Muscle of leg (tissue), 16 donors: ENCODE measurements at places on chromosomes 5 and 9. TPM values are rescaled to one million over a fixed set of nuclear protein-coding genes. Genes with fewer than 3 reads are reported as not detected.

NTRK2 gene
- 31.0 TPM for polyA plus RNA-seq

DRD1 gene
- polyA plus RNA-seq = 0.06 TPM

SLC1A3 gene
- polyA plus RNA-seq = 15.0 TPM

BRINP1 gene
- polyA plus RNA-seq = 0.51 TPM

ANKRD31 gene
- polyA plus RNA-seq = 0.13 TPM

C5orf52 gene
- polyA plus RNA-seq = not detected

PDE6A gene
- polyA plus RNA-seq = 0.08 TPM

ATP6V0E1 gene
- polyA plus RNA-seq = 108 TPM

ADAMTSL2 gene
- 4.8 TPM for polyA plus RNA-seq

TMEM174 gene
- 0.43 TPM for polyA plus RNA-seq

CCDC152 gene
- 5.1 TPM for polyA plus RNA-seq

ACTBL2 gene
- polyA plus RNA-seq = not detected

NOXA1 gene
- polyA plus RNA-seq = 1.4 TPM

ALDH1B1 gene
- polyA plus RNA-seq = 23.6 TPM

GABRA6 gene
- not detected for polyA plus RNA-seq

PCA3 gene
- 1.5 TPM for polyA plus RNA-seq

AIF1L gene
- polyA plus RNA-seq = 23.3 TPM

TNC gene
- polyA plus RNA-seq = 88.3 TPM

MYMK gene
- polyA plus RNA-seq = 48.6 TPM

SHISAL2B gene
- 0.26 TPM for polyA plus RNA-seq

SPINK5 gene
- 0.11 TPM for polyA plus RNA-seq

FAM221B gene
- polyA plus RNA-seq = 0.12 TPM

TAF1L gene
- 0.11 TPM for polyA plus RNA-seq

ACOT12 gene
- polyA plus RNA-seq = 0.28 TPM

NIPAL4 gene
- 0.34 TPM for polyA plus RNA-seq

ACSL6 gene
- polyA plus RNA-seq = 0.38 TPM

FAM151B gene
- 1.9 TPM for polyA plus RNA-seq

DNAH5 gene
- 0.50 TPM for polyA plus RNA-seq

SLC31A1 gene
- 10.4 TPM for polyA plus RNA-seq

SLC6A18 gene
- not detected for polyA plus RNA-seq

TSSK1B gene
- polyA plus RNA-seq = 0.17 TPM

SWI5 gene
- 27.0 TPM for polyA plus RNA-seq

SMIM33 gene
- not detected for polyA plus RNA-seq

WDR38 gene
- polyA plus RNA-seq = 0.11 TPM

LMX1B gene
- polyA plus RNA-seq = 0.49 TPM

IFNA13 gene
- not detected for polyA plus RNA-seq

DPM2 gene
- 26.8 TPM for polyA plus RNA-seq

FOXD4L4 gene
- 0.45 TPM for polyA plus RNA-seq

CAMK4 gene
- 5.0 TPM for polyA plus RNA-seq

SUB1 gene
- 238 TPM for polyA plus RNA-seq

SPATA31E1 gene
- not detected for polyA plus RNA-seq

DELE1 gene
- 89.8 TPM for polyA plus RNA-seq

WNK2 gene
- polyA plus RNA-seq = 16.3 TPM

SDHA gene
- 110 TPM for polyA plus RNA-seq

SLCO6A1 gene
- not detected for polyA plus RNA-seq

TERT gene
- not detected for polyA plus RNA-seq

PLAC8L1 gene
- 0.43 TPM for polyA plus RNA-seq
